ENCODE measurements at places on chromosomes 1 and 21.
A peak's percentile ranks its signal among the peaks of the same experiment; 100 is the strongest.

DNA sequence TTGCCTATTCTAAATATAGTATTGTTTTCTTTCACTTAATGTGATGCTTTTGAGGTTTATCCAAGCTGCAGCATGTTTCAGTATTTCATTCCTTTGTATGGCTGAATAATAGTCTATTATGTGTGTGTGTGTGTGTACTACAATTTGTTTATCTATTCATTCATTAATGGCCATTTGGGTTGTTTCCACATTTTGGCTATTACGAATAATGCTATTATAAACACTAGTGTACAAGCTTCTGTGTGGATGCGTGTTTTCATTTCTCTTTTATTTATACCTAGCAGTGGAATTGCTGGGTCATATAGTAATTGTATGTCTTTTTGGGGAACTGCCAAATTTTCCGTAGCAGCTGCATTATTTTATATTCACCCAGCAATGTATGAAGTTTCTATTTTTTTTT, 15.0 kb upstream of the THEM5 start:
- no peak for DNase-seq

DNA sequence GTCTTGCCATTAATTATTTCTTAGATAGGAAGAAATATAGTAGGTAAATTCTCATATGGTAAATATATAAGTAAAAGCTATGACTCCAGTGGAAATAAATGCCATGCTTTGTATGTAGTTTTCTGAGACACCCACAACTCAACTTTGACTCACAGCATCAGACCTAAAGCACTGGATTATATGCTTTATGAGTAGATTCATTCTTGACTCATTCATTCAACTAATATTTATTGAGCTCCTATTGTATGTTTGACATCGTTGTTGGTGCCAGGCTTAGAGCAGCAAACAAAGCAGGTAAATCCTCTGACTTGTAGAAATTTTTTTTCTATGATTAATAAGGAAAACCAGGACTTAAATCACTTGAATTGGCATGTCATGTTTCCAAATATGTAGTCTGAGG, 211.4 kb downstream of the PTPRC start:
- DNase-seq: no peak

- DNase-seq: peak; percentile 44
Measured at GRCh38 chr1:9691108-9691445, 39.5 kb downstream of the PIK3CD start.

- no peak for DNase-seq
Measured at GRCh38 chr1:1361982-1362423, 3.6 kb upstream of the MXRA8 start.

- DNase-seq: no peak
Measured at GRCh38 chr21:29667651-29668050, 272.1 kb downstream of the GRIK1 start.

- no peak for DNase-seq
Measured at GRCh38 chr21:35921471-35921870, 138.9 kb downstream of the SETD4 start.

DNA sequence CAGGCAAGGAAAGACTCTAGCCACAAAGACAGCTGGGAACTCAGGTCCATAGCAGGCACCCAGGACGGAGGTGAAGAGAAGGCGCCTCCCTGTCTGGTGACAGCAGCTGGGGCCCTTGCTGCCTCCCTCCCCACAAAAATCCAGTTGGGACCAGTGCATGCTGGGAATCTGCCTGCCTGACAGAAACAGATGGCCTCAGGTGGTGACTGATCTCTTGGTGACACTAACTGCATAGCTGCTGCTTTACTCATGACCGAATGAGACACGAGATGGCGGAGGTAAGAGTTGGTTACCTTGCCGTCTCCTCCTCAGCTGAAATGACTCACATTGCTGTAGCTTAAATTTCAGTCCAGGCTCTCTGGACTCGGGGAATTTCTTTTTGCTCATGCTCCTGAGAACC, 130.3 kb downstream of the FGGY start:
- DNase-seq: no peak

- DNase-seq: no peak
Measured at GRCh38 chr1:184627007-184627341, 127.7 kb downstream of the EDEM3 start.

DNA sequence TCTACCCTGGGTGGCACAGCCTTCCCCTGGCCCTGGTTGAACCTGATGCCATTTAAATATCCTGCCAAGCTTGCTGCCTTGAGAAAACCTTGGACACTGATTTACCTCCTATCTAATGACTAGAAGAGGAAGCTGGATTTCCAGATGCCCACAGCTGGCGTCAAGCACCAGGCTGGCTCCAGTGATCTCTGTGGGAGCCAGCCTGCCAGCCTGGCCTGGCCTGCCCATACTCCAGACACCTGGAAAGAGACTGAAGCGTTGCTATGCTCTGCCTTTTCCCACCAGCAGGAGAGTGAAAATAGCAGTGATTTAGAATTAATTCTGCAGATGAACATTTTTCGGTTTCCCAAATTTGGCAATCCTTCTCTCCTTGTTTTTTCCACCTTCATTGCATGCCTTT, 11.5 kb upstream of the EIF4G3 start:
- no peak for DNase-seq

DNA sequence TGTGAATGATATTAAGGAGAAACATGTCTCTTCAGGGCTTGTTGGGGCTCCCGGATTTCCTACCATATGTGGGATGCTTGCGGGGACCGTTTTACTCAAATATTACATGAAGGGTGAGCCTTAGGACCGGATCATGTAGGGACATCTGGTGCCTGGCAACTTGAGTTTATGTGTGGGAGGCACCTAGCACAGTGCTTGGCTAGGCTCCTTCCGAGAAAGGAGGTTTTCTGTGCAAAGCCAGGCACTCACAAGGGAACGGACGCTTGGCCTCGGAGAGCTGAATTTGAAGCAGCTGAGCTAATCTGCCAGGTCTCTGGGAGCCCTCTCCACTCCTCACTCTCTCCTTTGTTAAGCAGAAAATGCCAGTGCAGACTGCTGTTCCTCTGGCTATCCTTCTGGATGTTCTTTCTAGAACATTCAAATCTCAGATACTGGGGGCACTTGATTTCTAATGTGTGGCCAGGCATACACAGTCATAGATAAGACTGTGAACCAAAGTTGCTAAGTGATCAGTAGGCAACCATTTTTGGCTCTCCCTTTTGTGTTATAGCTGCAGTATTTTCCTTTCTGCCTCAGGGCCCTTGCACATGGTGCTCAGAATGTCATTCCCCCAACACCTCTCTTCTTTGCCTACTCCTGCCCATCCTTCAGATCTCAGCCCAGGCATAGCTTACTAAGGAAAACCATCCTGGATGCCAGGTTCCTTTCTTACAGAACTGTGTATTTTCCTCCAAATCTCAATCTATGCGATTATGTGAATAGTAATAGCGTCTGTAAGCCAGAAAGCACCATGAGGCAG, 216.6 kb upstream of the CSF3R start:
- DNase-seq: no peak

DNA sequence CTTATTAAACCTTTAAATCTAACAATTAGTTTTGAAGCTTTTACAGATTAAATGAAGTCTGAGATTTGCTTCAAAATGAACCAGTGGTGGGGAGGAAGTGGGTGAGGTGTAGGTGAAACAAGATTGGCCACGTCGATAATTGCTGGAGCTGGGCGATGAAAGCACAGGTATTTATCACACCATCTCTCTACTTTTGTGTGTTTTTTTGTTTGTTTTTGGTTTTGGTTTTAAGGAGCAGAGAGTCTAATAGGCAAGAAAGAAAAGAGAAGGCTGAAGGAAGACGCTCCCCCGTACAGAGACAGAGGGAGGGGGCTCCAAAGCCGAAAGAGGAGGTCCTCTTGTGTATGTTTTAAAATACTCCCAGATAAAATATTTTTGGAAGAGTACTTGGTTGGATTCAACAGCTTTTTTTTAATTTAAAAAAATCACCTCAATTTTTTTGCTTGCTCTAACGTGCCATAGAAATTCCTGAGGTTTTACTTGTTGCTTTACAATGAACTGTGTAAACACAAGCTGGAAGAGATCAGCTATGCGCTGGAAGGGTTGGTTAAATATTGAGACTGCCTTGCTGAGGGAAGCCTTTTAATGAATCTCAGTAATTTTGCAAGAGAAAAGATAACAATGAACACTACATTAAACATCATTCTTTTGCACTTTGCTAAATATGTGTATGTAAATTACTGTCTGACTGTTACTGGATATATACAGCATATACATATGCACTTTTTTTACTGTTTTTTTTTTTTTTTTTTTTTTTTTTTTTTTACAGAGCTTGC, 6.7 kb upstream of the LGALS8 start:
- DNase-seq: no peak

DNA sequence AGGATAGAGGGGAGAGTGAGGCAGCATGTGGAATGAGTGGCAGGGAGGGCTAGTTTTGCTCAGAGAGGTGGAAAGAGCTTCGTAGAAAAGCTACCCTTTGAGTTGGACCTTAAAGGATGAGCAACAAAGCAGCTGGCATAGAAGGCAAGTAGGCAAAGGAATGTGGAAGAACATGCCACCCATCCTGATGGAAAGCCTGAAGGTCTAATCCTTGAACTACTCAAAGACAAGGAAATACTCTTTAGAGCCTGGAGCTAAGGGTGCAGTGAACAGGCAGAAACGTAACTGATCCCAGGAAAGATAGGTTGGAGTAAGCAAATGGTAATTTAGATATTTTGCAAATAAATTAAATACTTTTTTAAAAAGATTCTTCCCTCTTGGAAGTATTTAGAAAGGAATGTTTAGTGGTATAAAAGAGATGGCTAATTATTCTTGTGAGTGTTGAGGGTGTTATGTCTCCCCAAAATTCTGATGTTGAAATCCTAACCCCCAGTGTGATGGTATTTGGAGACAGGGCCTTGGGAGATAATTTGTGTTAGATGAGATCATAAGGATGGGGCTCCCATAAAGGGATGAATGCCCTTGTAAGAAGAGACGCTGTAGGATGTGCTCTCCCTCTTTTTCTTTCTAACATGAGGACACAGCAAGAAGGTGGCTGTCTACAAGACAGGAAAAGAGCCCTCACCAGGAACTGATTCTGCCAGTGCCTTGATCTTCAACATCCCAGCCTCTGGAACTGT, 308.1 kb upstream of the RUNX1 start:
- DNase-seq: no peak

DNA sequence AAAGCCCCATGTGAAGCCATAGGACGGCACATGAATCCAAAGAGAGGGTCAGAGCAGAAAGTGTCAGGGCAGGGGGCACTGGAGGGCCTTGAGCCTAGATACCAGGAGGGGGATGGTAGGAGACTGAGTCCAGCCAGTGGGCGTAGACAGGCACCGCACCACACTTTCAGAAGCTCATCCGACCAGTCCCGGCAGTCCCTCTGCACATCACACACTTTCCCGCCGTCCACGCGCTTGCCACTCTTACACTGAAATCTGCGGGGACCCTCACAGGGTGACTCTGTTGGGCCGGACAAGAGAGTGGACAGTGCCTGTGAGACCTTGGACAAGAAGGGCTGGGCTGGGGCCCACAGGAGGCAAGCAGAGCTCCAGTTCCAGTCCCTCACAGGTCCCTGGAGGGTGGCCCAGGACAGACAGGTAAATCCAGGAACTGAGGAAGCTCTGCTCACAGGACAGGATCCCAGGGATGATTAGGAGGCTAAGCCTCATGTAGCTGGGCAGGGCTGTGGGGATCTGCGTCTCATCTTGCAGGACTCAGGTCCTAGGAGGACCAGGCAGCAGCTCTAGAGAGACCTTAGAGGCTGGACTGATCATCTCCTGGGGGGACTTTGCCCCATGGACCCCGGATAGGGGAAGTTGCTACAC, 36.3 kb upstream of the MAGOH start:
- DNase-seq: no peak

- DNase-seq: no peak
Measured at GRCh38 chr1:88680471-88680870, 3.6 kb upstream of the PKN2 start.

- no peak for DNase-seq
Measured at GRCh38 chr1:40711465-40712404, 20.2 kb downstream of the NFYC start.

DNA sequence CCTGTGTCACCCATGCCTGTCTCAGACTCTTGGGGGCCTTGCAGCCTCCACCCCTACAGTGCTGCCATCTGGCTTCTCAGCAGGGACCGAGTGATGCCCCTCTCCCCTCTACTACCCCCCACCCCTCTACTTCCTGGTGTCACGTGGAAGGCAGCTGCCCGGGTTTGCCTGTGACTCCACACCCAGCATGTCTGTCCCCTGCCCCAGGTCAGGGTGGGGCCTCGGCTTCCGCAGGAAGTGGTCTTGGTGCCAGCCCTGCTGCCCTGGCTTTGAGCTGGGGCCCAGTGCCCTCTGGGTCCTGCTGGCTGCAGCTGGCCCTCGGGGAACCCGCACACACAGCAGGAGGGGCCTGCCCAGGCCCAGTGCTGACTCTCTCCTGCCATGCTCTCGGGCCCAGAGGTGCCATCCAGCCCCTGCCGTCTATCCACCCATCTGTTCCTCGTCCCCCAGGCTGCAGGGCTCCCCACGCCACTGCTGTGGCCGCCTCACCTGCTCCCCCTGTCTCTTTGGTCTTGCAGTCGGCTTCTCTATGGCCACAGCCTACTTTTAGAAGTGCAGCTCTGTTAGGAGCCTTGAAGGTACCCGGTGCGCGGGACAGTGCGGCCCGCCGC, 24.0 kb downstream of the PLCH2 start:
- DNase-seq: no peak

DNA sequence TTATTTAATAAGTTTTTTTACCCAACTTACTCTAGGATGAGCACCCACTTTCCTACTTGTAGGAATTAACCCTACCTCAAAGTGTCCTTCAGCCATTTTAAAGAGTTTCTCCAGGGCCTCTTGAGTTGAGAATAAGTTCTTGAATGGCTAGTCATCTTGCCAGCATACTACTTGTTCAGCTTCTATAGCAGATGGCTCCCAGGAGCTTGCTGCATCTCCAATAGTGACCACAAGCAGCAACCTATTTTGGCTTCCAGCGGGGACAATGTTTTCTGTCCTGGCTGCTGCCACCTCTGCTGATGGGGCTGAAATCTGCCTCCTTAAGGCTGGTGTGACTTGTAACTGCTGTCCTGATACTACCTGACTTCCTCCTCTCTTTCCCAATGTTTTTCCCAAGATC, 20.8 kb upstream of the PIK3R3 start:
- no peak for DNase-seq

- no peak for DNase-seq
Measured at GRCh38 chr1:111045033-111045722, 81.5 kb upstream of the LRIF1 start.

DNA sequence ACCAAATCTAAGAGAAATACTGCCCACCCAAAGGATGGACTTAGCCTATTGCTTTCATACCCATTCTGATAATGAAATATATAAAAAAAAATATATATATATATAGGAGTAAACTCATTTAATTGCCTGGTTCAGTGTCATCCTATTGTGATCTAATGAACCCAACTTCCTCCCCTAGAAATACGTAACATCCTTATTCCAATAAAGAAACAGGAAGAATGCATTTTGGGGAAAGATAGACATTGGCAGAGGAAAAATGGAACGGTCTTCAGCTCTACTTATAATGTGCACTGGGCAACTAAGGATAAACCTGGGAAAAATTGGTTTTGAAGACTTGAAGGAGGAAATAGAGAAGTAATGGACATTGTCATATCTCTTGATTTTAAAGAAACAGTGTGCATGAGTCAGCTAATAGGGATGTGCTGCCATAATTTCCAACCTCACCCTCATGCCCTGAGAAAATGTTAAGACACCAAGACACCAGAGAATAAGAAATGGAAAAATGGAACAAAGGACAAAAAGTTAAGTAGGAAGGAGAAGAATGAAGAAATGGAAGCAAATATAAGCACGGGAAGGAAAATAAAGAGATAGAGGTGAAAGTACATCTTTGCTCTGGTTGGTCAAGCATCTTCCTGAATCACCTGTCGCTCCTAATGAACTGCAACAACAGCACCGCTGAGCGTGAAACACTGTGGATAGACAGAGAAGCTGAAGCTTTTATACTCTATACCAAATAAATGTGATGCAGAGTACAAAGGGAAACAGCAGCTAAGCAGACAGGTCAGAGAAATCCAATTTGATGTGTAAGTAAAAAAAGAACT, 5.4 kb downstream of the UBR4 start:
- DNase-seq: no peak
